Esophagus muscularis mucosa (tissue), 4 donors: ENCODE measurements at places on chromosomes 6 and 20.

- DNase-seq = no peak
Observed at GRCh38 chr6:9439621-9440330, 975.1 kb downstream of the TFAP2A start.

DNA sequence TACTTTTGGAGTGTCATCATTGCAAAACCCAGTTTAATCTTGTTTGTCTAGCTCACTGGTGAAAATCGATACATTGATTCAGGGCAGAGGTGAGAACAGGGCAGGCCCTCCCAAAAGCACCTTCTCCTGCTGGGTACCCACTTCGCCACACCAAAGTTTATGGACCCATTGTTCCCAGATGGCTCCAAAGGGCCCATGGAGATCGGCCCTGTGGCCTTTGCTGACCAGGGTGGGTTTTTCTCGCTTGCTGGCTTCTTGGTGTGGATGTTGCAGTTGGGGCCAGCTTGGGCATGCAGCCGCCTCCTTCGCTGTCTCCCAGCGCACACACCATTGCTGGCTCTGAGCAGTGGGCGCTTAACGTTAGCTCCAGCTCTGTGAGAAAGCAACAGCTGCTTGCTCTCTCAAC lies 178.1 kb upstream of the PDE10A start:
- no peak for DNase-seq

- DNase-seq = no peak
Observed at GRCh38 chr6:3349388-3350251, 90.9 kb downstream of the PSMG4 start.

DNA sequence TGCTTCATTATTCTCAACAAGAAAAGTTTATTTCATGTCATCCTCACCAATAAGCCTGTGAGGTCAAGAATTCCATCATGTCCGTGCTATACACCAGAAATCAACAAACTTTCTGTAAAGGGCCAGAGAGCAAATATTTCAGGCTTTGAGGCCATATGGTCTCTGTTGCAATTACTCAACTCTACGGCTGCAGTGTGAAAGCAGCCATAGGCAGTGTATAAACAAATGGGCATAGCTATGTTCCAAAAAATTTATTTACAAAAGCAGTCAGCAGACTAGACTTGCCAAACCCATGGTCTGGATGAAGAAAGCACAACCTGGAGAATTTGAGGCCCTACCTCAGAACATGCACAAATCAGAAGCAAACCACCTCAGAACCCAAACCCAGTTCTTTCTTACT lies 118.5 kb downstream of the PCSK2 start:
- DNase-seq = no peak

DNA sequence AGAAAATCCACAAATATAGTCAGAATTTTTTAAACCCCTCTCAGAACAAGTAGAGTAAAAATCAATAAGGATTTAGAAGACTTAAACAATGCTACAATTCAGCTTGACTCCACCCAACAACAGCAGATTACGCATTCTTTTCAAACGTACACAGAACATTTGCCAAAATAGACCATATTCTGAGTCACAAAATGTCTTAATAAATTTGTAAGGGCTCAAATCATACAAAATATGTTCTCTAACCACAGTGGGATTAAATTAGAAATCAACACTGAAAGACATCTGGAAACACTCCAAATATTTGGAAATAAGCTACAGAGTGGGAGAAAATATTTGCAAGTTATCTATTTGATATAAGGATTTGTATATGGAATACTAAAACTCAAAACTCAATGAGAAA lies 164.2 kb upstream of the AKAP12 start:
- DNase-seq = no peak

GRCh38 chr6:127147534-127147933 lies 29.1 kb downstream of the RSPO3 start:
- DNase-seq = no peak

GRCh38 chr6:142374965-142375733 lies 73.3 kb downstream of the ADGRG6 start:
- no peak for DNase-seq

GRCh38 chr6:167122827-167123657 lies at the start of gene CCR6:
TSS of gene CCR6 (plus strand) at chr6:167123096. CDS start at chr6:167136135, 13,039 bp downstream.
- no peak for DNase-seq

DNA sequence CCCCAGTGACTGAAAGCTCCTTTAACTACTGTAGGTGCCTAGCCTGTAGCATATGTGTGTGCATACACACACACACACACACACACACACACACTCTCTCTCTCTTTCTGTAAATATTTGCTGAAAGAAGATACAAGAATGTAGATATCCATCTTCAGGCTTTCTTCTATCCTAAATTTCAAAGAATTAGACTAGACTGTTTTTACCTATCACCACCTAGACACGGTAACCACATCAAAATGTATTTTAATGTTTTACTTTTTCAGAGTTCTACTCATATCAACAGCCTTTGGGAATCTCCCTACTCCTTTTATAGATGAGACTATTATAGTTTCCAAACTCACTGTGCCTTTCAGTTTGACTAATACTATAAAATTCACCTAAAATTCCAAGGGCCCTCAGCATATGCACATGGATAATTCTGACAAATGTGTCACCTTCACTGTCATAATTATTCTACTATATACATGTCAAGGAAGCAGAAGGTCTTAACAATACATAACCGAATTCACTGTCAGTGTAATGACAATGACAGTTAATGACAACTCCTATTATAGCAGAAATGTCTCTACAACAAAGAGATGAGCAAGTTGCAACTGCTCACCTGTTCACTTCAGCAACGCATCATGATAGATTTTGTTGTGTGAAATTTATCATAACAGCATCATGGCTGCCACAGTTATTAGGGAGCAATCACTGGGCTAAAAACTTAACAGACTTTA lies 236.5 kb downstream of the GMPR start:
- no peak for DNase-seq

- DNase-seq = no peak
Observed at GRCh38 chr20:50146732-50147662, 6.5 kb downstream of the PEDS1 start.

- no peak for DNase-seq
Observed at GRCh38 chr6:137944793-137945498, 77.9 kb downstream of the TNFAIP3 start.

- DNase-seq = no peak
Observed at GRCh38 chr20:36179170-36179945, 24.8 kb downstream of the EPB41L1 start.

- DNase-seq = no peak
Observed at GRCh38 chr6:41732591-41733359, 2.6 kb downstream of the TFEB start.

DNA sequence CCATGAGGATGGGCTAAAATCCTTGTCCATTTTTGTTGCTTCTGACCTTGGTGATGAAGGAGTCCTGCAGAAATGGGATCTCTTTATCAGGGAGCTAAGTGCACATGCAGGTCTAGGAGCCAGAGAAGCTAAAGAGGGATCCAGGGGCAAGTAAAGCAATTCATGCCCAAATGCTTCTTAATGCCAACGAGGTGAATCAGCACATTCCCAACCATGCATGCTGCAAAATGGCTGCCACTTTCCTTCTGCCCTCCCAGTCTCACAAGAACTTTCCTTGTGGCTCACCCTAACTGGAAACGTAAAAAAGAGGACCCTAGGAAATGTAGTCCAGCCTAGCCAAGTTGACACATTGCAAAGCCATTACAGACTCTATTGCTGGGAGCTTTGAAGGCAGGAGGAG lies 298.4 kb downstream of the MAFB start:
- DNase-seq = no peak

DNA sequence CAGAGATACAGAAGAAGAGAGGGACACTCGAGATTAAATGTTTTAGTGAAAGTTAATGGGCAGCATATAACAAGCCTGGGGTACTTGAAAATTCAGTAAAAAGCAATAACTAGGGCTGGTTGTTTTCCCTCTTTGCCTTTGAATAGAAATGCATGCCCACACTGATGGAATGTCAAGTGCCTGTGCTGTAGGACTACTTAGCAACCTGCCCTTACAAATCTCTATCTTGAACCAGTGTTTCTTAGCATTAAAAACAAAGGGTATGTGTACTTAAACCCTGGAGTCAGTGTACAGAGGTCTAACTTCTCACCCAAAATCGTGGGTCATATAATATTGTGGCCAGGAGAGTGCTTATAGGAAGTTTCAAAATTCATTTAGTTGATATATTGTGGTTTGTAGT lies 37.1 kb downstream of the RNF144B start:
- no peak for DNase-seq

DNA sequence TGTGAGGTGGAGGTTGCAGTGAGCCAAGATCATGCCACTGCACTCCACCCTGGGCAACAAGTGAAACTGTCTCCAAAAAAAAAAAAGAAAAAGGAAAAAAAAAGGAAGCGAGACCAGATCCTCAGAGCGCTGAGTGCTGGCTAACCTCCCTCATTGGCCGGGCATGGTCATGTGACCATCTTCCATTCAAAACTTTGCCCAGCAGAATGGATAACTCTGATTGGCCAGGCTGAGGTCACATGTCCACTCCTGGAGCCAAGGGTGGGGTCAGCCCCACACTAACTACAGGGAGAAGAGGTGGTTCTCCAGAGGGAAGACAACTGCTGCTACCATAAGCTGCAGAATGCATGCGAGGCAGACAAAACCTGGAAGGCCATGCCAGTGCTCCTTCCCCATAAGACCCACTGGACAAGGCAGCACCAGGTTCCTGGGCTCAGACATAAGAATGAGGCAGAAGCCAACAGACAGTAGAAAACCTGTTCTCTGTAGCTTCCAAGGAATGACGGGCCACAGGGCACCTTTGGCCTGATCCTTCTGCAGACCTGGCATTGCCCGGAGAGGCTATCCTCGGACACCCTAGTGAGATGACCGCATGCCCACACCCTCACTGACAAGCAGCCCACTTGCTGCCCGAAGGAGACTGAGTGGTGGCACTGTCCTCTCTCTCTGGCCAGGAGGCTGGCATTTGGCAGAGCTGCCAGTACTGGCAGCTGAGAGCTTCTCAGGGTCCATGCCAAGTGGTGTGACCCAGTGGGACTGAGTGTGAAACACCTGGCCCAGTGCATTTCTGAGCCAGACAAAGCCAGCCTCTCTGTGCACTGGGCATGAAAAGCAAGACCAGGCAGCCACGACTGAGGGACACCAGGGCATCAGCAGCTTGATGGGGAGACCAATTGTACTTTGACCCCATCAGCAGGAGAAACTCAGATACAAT lies 311.9 kb upstream of the SULF2 start:
- no peak for DNase-seq

GRCh38 chr20:19231359-19232035 lies 19.1 kb downstream of the SLC24A3 start:
- DNase-seq = no peak

DNA sequence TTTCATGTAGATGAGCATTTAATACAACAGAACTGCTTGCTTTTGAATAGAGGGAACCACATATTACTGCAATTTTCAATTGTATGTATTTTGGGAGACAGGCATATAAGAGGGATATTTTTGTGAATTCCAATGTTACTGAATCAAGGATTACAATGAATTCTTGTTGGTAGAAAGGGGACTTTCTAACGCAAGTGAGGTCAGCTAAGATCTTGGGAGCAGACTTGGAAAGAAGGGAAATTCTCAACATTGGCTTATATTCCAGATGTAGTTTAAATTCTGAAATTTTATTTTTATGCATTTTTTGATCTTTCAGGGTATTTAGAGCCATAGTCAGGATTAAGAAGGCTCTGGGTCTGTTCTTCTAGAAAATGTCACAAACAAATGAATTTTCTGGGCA lies 43.3 kb upstream of the CTAGE9 start:
- DNase-seq = no peak

- no peak for DNase-seq
Observed at GRCh38 chr6:70370496-70370895, 42.8 kb upstream of the FAM135A start.

- DNase-seq = no peak
Observed at GRCh38 chr20:44028003-44028730, 113.5 kb downstream of the TOX2 start.

DNA sequence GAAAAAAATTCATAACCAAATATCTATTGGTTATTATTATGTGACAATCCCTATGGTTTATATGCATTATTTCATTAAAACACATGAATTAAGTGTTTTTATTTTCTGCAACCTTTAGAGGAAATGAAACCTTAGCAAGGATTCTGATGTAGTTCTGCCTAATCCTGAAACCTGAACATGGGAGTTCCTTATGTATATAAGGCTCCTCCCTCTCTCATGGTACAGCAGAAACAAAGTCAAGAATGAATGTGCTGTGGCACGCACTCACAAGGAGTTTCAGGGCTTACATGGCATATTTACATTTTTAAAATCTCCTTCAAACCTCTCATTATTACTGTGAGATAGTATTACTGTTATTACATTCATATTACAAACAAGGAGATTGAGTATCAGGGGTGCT lies 426.4 kb upstream of the CITED2 start:
- no peak for DNase-seq

- DNase-seq = no peak
Observed at GRCh38 chr6:125924169-125924568, 32.4 kb upstream of the HINT3 start.

- DNase-seq = no peak
Observed at GRCh38 chr6:129598244-129599187, 111.5 kb downstream of the ARHGAP18 start.

DNA sequence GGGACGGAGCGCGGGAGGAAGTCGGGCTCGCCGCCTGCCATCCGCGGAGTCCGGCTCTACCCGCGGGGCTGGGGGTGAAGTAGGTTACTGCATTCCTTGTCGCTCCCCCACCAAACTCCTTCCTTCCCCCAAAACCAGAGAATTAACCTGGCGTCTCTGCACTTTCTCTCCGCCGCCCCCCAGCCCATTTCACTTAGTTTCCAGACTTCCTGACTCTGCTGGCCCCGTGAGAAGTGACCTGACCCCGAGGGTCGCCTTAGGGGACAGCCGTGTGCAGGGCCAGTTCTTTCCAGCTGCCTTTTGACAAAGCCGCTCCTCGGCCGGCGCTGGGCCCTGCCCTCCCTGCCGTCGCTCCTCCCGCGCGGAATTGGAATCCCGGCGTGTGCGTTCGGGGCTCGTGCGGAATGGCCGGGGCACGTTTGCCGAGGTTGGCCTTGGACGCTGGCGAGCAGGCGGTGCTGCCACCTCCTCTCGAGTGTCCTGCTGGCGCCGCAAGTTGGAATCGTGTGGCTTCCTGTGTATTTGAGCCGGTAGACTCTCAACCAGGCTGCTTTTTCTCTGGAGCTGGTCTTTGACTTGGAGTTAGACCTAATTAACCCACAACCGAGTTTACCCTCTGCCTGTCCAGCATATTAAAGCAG lies 650 bp downstream of the DCBLD1 start:
- DNase-seq = no peak

DNA sequence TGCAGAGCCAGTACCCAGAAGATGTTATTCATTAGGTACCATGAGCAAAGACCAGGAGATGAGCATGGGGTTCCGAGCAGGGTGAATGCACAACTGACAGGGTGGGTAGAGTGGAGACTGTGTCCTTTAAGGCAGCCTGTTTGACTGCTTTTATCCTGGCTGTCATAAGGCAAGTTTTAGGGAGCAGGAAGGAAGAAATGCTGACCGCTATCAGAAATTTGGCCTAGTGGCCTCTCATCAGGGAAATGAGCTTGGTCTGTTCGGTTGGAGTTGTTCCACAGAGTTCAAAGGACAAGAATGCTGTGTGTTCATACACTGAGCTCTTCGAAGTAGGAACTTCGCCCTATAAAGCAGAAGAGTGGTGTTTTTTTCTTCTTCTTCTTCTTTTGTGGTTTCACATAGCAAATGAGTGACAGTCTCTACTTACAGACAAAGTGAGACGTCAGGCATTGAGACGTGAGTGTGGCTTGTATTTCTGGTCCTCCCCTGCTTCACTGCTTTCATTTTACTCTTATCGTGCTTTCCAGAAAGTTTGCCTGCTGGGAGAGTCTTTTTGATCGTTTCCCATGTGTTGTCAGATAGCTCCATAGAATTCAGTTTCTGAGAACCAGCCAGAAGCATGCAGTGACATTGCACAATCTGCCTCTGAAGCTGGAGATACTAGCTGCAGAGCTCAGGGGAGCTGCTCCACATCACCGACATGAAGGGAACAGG lies at the start of gene CASS4:
CASS4 (plus strand) TSS at position 502 of the 714 bp plus-strand sequence; CDS start at position 701, 199 bp downstream.
- no peak for DNase-seq
